NCI-H2029 treated with DMSO at 0.1 percent for 48 hours (cell line): ENCODE measurements at places on chromosomes 7 and 10.

- peak; percentile 10 for DNase-seq
Observed at GRCh38 chr10:122703483-122704448, 4.1 kb upstream of the C10orf120 start.

DNA sequence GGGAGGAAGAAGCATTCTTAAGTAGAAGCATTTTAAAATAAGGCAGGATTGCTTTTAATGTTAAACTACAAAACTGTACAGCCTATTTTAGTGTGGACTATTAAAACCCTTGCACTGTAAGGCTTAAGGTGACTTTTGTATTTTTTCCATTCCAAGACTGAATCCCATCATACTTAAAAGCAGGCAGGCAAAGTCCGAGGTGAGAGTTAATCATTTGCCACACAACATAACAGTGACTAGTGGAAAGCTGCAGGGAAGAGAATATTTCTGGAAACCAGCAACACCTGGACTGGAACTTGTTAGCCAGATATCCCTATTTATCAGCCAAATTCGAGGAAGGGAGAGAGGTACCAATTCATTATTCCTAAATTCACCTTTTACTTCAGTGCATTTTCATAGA, 3.5 kb downstream of the PRR15 start:
- DNase-seq, result no peak

- DNase-seq, result no peak
Observed at GRCh38 chr10:15704581-15704968, 15.1 kb downstream of the ITGA8 start.

DNA sequence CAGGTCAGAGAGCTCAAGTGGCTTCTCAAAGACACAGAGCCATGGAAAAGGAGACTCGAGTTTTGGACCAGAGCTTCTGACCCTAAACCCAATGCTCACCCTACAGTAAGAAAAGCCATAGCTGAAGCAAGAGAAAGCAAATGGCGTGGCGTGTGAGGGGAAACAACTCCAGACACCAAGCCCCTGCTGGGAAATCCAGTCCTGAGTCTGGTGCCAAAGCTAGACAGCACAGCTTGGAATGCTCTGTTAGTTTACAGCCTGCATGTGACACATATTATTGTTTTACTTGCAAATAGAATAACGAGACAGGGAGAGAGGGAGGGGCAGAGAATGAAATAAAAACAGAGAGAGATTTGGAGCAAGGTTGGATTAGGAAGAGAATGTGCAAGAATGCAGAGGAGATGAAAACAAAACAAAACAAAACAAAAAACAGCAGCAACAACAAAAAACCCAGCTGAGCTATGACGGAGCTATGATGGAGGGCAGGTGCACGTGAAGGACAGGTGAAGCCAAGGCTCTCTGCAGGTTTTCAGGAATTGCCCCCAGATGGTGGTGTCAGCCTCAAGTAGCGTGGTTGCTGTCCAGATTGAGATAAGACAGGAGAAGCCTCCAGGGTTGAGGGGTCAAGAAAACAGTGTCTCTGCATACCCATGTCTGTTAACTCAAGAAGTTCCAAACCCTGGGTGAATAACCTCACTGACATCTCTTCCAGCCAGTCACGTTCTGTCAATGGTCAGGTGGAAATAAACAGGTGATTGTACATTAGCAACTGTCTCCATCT, 69.7 kb upstream of the LRRC18 start:
- no peak for DNase-seq

DNA sequence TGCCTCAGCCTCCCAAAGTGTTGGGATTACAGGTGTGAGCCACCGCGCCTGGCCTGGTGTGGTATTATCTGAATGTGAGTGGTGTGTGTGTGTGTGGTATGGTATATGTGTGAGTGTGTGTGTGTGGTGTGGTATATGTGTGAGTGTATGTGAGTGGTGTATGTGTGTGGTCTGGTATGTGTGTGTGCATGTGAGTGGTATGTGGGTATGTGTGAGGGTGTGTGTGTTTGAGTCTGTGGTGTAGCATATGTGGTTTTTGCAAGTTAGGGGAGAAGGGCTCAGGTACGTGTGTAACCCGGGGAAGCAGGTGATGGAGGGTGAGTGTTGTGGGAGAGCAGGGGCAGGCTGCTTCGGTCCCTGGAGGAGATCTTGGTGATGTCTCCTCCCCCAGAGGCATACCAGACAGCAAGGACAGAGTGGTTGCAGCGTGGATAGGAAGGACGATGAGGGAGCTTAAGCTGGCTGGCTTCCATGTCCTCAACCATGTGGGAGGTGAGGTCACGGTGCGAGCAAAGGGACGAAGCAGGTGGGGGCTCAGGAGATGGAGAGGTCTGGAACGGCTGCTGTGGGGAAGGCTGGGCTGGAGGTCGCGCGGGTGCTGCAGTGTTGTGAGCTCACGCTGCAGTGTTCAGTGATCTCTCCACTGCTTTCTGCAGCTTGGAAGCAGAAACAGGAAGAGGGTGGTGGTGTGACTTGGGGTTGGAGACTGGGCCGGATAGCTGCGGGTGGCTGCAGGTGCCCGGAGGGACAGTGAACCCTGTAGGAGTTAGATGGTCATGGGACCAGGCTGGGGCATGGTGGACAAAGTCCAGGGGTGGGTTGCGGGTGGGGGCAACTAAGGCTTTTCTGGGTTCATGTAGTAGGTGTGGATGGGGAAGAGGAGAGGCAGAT, 5.0 kb downstream of the ZYX start:
- DNase-seq, result no peak

- no peak for DNase-seq
Observed at GRCh38 chr10:34237898-34238455, 577.1 kb downstream of the PARD3 start.

DNA sequence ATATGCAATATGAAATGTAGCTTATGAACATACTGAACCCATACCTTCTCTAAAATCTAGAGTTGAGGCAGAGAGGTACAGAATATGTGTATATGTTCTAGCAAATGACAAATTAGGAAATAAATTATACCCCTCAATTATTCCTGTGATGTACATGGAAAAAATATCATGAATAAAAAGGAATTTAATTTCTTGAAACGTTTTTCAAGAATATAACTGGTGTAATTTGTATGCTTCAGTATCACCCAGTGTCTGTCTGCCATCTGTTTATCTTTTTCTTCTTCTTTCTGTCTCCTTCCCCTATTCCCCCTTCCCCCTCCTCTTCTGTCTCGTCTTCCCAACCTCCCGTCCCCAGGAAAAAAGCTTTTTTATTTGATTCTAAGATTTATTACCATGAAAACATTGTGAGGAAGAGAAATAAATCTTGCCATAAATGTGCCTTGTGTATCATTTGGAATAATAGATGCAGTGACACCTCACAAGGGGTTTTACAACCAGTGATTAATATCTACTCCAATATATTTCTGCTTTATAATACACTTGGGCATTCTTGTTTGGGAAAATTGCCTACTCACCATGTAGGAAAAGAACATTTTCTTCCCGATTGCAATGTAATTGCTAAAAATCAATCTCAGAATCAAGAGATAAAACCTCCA, 12.2 kb downstream of the LANCL2 start:
- DNase-seq, result no peak

DNA sequence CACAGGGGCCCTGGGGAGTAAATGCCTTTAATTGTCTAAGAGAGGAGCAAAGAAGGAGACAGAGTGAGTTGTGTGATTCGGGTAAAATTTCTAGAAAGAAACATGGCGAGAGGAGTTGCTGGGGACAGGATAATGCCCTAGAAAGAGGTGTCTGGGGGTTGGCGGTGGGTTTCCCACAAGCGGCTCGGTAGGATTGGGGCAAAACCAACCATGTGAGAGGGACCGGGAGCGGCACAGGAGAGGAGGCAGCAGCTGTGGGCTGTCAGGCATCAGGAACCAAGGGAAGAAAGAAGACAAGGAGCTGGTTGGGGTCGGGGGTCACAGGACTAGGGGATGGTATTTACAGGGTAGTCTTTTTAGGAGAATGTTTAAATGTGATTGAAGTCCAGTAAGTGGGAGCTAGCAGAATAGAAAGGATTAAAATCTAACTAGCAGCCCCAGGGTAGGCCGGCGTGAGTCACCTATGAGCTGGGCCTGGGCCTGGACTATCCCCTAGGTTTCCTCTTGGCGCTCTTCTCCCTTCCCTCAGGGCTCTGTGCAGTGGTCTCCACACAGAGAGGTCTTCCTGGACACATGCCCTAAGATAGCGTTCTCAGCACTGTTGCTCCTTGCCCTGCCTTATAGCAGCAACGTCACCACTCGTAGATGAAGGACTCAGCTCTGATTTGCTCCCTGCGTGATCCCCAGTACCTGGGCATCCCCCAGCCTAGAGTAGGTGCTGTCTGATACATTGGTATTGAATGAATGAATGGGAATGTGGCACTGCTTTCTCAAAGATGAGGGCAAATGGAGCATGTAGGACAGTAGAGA, 32.6 kb downstream of the IKZF1 start:
- DNase-seq, result no peak

- DNase-seq, result no peak
Observed at GRCh38 chr7:148700661-148701064, 2.0 kb downstream of the CUL1 start.

DNA sequence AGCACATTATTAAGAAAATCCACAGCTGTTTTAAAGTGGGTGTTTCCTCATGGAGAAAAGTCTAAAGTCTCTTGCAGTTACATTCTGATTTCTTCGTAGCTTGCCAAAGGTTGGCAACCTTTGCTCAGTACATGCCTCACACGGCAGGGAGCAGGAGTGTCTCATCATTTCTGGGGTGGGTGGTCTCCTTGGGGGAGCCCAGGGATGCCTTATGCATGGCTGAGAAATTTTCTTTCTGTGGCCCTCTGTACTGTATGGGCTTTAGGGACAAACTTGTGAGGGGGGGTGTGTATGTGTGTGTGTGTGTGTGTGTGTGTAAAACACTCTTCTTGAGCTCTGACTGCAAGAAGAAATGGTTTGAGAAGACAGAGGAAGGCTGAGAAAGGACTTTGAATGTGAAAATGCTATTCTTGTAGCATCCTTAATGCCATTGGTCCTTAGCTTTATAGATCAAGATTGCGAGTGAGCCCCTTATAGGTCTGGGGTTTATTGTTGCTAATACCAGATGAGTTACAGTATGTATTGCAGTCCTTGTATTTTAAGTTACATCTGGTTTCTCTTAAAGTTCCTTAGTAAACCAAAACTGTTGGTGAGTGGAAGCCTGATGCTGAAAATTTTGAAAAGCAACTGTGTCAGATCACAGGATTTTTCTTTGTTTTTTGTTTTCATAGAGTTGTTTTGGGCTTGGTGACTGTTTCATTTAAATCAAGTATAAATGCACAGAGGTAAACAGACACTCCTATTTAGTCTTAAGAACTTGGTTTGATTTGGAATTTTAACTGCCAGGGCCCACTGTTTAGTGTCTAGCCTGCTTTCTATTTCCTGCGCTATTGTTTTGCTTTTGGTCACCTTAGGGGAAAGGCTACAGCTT, 242.0 kb downstream of the BICC1 start:
- no peak for DNase-seq

DNA sequence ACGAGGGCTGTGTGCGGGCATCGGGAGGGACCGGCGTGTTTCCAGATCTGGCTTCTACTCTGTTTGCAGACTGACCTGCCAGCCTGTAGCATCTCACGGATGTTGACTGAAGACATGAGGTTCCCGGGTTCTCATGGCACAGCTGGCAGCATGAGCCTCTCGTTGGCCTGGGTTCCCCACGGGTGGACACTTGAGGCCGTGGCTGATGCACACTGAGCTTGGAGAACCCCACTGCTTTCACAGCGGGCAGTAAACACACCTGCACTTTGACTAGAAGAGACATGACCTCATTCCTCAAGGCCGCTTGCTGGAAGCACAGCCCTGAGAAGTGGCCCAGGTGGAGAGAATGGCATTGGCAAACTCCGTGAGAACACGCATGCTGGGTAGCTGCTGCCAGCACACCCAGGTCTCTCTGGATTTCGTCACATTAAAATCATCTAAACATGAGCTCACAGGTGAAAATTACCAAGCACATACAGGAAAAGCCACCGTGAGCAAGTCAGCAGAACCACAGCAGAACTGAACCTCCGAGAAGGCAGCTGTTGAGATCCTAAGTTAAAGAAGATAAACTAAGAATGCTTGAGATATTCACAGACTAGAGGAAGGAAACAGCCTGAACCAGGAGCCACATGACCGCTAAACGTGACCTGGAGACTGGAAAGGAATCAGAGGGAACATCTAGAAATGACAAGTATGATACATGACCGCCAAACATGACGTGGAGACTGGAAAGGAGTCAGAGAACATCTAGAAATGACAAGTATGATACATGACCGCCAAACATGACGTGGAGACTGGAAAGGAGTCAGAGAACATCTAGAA, 32.5 kb downstream of the BNIP3 start:
- DNase-seq, result no peak
